ENCODE measurements at places on chromosomes 7 and 10.
A peak's percentile ranks its signal among the peaks of the same experiment; 100 is the strongest.

DNA sequence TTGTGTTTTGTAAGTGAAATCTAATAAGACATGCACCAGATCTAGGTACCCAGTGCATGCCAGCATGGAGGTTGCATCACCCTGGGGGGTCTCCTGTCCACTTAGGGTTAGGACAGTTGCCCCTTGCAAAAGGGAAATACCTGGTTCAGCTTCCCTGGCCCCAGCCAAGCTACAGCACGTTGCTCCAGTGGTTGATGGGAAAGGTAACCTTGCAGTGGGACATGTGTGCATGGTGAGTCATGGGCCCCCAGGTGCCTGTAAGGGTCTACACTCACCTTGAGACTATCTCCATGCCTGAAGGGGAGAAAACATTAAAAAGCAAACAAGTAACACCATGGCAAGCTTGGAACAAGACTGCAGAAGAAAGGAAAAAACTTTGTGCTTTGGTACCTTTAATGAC lies 143.9 kb downstream of the LSM5 start:
- no peak for DNase-seq

DNA sequence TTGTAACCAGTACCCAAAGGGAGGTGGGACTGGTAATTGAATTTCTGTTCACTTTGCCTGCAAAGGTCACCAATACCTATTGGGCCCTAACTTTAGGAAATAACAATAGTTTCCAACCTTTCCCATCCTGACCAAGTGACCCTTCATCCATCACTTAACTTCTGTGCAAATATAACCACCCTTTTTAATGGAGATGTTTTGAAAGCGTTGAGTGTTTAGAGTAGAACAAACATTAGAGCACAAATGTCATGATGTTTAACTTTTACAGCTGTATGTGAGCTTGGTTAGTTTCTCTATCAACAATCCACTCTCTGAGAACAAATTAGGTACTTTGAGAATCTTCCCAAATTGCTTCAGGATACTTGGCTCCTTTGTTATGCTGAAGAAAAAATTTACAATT lies 66.4 kb downstream of the MET start:
- DNase-seq = no peak

DNA sequence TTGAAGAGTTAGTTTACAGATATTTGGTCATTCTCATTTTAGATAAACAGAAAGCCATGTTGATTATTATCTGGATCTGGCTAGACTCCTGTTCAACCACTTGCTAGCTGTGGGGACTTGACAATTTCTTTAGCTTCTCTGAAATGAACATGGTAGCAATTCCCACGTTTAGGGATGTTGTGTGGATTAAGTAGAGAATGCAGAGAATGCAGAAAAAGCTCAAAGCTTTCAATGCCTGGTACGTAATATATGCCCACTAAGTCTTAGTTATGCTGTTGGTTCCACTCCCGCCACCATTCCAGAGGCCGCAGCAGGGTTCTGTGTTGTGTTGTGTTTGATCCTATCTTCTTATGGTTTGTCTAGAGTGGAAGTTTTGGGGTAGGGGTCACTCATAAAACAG lies 39.2 kb upstream of the RPA3 start:
- no peak for DNase-seq

DNA sequence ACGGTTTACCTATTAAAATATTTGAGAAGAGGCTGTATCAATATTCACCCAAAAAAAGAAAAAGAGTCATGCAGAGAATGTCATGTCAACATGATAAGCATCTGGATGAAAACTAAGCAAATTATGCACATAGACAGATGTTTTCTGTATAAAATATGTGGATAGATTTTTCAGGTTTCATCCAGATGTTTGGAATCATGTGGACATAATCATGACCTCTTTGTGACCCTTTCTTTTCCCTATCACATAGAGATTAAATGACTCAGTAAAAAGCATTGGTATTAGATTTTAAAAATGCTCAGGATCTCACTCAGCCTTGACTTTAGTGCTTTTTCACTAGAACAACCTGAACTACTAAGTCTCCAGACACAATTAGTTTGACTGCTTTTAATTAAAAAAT lies 90.0 kb downstream of the FOXP2 start:
- no peak for DNase-seq

- DNase-seq = no peak
Measured at GRCh38 chr10:43940898-43941837, 292.5 kb upstream of the ZNF32 start.

- DNase-seq = no peak
Measured at GRCh38 chr7:90251304-90251635, 6.3 kb downstream of the CFAP69 start.

- no peak for DNase-seq
Measured at GRCh38 chr10:7505196-7505595, 94.4 kb upstream of the SFMBT2 start.

DNA sequence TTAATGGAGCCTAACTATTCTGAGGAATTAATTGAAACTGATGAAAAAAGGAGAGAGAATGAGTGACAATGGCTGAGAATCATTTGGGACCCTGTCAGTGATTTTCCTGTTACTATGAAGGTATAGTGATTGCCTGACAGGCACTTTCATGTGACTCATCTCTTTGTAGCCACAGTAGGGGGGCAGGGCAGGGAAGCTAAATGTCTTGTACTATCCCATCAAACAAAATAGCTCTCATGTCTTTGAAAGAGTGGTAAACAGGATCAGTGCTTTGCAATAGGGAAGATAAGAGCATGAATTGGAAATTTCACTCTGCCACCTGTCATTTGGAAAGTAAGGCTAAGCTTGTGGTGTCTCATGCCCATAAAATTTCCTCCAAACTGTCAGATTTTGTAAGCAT lies 94.5 kb upstream of the GSDME start:
- DNase-seq = no peak

GRCh38 chr10:60446070-60446833 lies 56.6 kb upstream of the ANK3 start:
- DNase-seq = no peak

GRCh38 chr10:2887391-2888070 lies 179.8 kb upstream of the PFKP start:
- no peak for DNase-seq

DNA sequence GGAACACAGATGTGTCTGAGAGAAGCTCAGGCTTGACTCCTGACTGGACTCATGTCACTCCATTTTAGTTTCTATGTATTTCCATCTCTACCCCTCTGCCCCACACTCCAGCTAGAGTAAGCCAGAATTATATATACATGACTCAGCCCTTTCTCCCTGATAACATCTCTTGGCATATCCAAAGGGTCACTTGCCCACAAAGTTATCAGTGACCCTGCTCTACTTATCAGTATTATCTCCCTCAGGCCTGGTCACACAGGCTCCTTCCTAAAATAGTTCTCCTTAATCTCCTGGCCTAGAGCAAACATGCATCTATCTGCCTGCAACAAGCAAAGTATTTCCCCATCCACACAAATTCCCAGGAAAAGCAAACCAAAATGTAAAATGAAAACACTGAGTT lies 598.3 kb downstream of the SUGCT start:
- DNase-seq = no peak

DNA sequence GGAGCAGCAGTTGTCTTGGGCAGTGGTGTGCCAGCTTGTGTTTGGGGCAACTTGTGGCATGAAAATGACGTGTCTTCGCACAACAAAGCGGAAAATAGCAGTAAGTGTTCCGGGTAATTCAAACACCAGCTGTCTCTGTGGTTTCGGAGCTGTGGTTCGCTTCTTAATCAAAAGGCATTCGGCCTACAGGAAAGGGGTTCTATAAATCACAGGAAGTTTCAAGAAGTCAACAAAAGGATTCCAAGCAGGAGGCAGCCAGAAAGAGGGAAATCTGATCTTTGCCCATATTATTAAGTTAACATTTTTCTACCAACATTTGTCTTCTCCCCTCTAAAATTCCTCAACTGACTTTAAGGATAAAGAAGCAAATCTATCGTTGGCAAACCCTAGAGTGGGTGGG lies 353.4 kb downstream of the FGFR2 start:
- no peak for DNase-seq

DNA sequence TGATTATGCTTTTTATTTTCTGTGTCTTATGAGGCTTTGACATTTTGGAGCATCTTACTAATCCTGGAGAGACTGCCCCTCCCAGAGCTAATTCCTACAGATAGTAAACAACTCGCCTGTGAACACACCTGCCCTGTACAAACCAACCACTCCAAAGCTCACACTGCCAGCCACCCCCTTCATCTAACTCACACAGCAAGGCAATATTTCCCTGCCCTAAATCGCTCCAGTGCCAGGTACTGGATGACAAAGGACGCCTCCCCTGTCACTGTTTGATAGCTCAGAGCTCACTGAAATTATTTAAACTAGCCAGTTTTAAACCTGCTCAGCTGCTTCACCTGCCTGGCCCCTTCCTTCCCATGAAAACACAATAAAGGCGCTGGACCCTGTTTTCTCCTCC lies 535.1 kb upstream of the CELF2 start:
- peak; percentile 0 for DNase-seq

DNA sequence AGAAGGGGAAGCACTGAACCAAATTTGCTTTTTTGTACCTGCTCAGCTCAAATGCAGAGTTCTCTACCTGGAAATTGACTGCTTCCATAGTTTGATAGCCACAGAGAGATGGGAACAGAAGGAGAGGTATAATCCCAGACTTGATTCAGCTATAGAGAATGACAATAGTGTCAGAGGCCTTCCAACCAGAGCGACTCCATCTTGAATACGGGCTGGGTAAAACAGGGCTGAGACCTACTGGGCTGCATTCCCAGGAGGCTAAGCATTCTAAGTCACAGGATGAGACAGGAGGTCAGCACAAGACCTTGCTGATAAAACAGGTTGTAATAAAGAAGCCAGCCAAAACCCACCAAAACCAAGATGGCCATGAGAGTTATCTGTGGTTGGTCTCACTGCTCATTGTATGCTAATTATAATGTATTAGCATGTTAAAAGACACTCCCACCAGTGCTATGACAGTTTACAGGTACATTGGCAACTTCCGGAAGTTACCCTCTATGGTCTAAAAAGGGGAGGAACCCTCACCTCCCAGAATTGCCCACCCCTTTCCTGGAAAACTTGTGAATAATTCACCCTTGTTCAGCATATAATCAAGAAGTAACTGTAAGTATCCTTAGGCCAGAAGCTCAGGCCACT lies 42.7 kb upstream of the ATRNL1 start:
- DNase-seq = no peak

DNA sequence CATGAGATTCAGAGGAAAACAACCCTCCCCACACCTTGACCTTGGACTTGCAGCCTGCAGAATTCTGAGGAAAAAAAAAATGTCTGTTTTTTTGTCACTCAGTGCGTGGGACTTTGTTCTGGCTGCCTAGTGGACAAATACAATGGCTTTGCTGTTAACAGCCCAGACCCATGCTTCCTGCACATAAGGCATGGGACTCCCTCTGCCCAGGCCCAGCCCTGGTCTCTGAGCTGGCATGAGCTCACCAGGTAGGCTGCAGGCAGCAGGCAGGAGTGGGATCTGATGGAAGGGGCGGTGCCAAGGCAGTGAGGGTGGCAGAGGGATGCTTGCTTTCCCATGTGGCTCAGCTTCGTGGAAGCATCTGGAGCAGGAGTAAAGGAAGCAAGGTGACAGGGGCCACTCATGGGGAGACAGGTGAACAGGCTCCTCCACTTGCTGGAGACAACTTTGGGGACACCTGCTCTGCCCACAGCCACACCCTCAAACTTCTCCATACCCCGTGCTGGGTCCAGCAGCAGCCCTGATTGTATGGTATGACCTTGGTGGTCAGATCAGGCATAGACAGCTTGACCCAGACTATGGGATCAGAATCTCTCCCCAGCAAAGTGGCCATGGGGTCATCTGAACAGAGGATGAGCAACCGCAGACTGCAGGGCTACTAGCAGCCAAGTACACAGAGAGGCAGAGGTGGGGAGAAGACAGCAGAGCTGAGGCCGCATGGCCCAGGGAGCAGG lies 27.0 kb downstream of the ANXA8 start:
- no peak for DNase-seq

- DNase-seq = no peak
Measured at GRCh38 chr10:11586170-11586569, 25.3 kb downstream of the USP6NL start.

- DNase-seq = no peak
Measured at GRCh38 chr10:120953897-120954296, 102.7 kb downstream of the WDR11 start.

DNA sequence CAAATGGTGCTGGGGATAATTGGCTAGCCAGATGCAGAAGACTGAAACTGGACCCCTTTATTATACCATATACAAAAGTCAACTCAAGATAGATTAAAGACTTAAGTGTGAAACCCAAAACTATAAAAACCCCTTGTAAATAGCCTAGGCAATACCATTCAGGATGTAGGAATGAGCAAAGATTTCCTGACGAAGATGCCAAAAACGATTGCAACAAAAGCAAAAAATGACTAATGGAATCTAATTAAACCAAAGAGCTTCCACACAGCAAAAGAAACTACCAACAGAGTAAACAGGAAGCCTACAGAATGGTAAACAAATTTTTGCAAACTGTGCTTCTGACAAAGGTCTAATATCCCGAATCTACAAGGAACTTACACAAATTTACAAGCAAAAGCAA lies 30.9 kb upstream of the PLXDC2 start:
- DNase-seq = no peak

DNA sequence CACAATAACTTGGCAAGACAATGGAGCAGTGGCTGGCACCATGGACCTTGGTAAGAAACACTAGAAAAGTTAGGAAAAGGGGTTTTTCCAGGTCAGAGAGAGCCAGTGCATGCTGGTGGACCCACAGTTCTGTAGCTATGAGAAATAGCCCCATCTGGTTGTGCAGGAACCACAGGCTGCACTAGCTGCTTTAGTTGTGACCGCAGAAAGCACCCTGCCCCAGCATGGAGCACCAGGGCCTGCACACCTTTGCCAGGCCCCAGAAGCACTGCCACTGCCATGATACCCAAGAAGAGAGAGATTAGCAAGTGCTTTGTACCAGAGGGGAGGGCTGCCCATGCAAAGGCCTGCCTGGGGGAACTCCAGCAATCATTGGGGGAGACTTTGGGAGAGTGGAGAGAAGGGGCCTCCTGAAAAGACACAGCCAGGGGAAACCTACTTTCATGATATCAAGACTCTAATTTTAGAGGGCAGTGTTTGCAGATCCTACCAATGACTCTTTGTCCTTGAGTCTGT lies 256.1 kb upstream of the C7orf33 start:
- DNase-seq = no peak

GRCh38 chr10:105974803-105975456 lies 1189.6 kb downstream of the SORCS1 start:
- no peak for DNase-seq

DNA sequence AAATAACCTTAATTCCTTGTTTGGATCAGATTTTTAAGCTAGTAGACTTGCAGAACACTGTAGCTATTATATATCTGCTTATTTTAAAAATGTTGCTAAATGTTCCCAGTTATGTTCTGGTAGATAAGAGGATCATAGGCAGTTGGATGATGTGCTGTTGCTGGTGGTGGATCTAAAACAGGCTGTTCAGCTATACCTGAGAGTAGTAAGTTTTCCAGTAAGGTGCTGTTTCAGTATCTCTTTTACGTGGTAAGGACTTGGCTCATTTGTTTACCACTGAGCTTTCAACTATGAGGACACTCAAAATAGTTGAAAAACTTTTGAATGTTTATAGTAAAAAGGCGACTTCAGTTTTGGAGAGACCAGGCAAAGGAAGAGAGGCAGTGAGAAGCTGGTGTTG lies 180.9 kb downstream of the CDK14 start:
- DNase-seq = no peak

All from COR-L47 (cell line).